ENCODE measurements at places on chromosomes 6 and 20.

- no peak for DNase-seq
Measured at GRCh38 chr6:74091136-74091793, 395.3 kb downstream of the CD109 start.

DNA sequence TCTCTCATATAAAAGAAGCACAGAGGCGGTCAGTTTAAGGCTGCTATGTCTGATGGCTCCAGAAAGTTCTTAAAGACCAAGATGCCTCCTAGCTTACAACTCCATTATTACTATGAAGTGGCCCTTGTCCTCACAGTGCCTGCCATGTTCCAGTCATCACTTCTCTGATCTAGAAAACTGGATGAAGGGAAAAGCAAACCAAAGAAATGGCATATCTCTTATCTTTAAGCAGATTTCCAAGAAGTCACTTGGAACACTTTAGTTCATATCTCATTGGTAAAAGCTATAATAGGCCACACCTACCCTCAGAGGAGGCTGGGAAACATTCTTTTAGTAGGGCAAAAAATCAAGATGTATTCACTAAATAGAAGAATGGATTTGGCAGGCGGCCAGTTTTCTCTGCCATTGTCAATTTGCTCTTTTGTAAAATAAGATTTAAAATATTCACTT is 289.6 kb downstream of the TBC1D7 start:
- no peak for DNase-seq

- DNase-seq, result no peak
Measured at GRCh38 chr6:54801669-54802068, 44.9 kb upstream of the FAM83B start.

DNA sequence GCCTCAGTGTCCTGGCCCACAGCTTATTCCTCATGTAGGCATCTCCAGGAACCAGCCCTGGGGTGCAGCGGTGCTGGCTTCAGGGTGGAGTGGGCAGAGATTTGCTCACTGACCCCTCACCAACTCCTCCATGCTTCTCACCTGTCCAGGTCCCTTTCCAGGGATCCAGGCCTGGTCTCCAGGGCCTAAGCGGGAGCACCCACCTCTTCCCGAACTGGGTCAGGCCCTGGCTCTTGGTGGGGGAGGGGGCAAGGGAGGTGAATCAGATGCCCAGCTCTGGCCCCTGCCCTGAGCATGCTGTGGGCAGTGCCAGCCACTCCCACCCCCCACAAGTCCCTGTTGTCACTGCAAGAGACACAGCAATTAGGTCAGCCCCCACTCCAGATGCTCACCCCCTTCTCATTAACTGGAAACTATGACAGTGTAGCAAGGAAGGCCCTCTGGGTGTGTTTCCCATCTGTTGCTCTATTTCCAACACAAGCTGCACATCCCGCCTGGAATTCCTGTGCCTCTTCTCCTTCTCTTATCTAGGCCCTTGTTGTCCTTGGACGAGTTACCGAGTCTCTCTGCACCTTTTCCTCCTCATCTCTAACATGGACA is 37.0 kb downstream of the MDFI start:
- no peak for DNase-seq

DNA sequence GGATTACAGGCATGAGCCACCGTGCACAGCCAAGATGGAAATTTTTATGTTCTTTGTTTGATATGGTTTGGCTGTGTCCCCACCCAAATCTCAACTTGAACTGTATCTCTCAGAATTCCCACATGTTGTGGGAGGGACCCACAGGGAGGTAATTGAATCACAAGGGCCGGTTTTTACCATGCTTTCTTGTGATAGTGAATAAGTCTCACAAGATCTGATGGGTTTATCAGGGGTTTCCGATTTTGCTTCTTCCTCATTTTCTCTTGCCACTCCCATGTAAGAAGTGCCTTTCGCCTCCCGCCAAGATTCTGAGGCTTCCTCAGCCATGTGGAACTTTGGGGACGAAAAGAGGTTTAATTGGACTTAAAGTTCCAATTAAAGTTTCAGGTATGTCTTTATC is 14.6 kb downstream of the EEF1A1 start:
- DNase-seq, result no peak

DNA sequence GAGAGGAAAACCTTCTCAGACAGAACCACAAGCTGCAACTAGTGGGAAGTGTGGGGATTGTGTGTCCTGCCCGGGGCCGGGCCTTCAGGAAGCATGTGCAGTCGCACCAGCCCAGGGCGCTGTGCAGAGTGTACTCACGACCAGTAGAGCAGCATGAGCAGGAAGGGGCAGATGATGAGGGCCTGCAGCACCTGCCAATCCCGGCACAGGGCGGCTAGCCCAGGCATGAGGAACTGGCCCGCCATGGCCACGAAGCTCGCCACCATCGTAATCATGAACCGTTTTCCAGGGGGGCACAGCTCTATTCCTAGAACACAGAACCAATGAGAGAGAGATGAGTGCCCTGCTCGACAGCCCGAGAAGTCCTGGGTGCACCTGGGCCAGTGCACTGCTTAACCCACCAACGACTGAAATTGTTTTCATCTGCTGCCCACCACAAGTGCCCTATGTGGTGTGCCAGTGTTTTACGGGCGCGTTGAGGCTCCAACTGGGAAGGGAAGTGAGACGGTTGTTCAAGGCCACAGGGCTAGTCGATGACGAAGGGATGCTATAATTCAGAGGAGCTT is 65.0 kb downstream of the PSMG4 start:
- DNase-seq, result no peak

DNA sequence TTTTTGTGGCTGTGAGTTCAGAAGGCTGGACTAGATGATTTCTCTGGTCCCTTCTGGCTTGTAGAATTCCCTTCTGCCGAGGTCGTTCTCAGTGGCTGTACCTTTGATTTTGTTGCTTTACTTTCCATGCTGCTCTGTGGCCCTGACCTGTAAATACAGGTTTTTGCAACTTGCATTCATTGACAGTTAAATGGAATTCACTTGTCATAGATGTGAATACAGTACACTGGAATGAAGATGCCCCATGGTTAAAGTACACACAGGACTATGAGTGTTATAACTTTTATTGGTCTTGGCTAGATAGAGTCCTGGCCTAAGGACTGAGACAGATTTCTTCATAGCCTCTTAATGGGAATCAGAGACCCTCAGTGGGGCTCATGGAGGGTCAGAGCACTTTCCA is 12.9 kb upstream of the EFCAB8 start:
- no peak for DNase-seq

GRCh38 chr6:151440930-151441329 is 11.0 kb downstream of the RMND1 start:
- DNase-seq, result no peak

- DNase-seq, result no peak
Measured at GRCh38 chr6:119979862-119980261, 630.3 kb upstream of the MAN1A1 start.

DNA sequence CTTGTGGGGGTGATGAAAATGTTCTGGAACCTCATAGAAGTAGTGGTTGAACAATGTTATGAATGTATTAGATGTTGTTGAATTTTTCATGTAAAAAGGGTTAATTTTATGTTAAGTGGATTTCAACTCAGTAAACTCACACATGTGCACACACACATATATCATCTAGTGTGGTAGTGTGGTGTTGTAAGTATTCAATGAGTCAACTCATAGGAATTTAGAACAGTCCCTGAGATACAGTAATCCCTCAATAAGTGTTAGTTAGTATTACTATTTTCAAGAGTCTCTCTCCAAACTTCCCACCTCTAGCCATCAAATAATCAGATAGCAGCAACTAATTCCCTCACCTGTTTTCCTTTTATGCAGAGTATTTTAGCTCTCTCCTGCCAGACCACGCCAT is 563.1 kb upstream of the JARID2 start:
- DNase-seq, result no peak

GRCh38 chr6:36642913-36643817 is 35.3 kb upstream of the CDKN1A start:
- DNase-seq, result peak; percentile 86

DNA sequence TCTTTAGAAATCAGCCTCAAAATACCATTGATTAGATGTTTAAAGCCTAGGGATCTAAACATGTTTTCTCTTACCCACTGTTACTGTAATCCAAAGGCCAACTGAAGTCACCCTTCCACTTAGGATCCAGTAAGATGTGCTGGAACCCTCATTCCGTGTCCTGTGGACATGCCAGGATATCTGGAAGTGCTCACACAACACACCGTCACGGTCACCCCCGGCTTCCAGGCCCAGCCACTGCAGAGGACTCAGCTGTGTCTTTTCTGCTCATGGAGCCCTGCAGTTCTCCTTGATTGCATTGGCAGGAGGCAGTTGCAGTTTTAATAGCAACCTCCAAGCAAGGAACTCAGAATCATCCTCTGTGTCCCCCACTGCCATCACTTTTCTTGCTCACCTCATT is 93.3 kb downstream of the CAP2 start:
- DNase-seq, result no peak

GRCh38 chr20:57476641-57477461 is 48.1 kb downstream of the CTCFL start:
- DNase-seq, result no peak

DNA sequence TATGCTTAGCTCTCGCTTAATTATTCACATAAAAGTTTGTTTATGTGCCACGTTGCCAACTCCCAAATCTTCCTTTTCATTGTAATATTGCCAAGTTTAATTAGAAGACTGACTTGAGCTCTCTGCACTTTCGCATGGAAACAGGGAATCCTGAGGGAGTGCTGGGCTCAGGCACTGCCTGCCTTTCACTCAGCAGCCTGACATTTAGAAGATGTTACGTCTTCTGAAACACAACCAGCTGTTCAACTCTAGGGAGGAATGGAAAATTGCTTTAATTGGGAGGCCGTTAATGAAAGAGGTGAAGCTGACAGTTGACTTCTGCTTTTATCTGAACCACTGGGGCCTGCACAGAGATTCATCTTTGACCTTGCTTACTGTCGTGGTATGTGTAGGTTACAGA is 77.4 kb upstream of the MTHFD1L start:
- no peak for DNase-seq

DNA sequence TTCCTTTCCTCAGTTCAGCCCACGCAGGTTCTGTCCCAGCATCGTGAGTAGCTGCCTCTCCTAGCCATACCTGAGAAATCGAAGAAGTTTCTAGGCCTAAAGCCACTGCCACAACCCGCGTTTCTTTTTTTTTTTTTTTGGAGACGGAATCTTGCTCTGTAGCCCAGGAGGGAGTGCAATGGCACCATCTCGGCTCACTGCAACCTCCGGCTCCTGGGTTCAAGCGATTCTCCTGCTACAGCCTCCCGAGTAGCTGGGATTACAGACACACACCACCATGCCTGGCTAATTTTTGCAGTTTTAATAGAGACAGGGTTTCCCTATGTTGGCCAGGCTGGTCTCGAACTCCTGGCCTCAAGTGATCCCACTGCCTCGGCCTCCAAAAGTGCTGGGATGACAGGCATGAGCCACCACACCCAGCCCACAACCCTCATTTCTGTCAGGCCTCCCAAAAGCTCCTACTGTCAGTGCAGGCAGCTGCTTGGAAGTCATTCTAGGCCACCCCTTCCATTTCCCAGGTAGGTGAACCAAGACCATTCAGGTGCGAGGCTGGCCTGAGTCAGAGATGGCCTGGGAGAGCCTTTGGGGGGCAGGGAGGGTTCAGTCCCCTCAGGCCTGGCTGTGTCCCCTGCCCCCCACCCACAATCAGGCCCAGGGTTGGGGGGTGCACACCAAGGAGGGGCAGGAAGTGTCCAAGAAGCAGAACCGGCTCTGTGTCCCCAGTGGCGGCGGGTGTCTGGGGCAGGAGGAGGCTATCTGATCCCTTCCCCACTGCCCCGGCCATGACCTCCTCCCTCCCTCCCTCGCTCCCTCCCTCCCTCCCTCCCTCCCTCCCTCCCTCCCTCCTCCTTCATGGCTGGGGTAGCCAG is 47.2 kb downstream of the NOL4L start:
- no peak for DNase-seq

DNA sequence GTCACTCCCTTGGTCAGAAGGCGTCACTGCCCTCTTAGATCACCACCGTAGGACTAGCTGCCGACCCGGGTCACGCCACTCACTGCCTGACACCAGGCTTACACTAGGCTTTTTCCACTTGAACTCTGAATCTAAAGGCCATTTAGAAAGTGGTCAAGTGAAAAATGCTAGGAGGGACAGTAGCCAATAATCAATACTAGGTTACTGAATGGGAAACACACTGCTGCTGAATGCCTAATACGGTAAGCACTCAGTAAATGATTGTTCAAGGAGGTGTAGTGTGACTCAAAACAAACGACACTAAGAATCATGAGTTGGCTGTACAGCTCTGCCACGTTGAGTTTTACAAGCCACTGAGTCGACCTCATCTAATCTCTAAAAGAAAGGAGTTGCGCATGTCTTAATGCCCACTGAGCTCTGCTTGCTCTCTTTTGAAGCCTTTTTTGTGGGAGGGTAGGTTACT is 760 bp upstream of the IBTK start:
- DNase-seq, result no peak

- no peak for DNase-seq
Measured at GRCh38 chr6:73369157-73369556, 540 bp downstream of the OOEP start.

DNA sequence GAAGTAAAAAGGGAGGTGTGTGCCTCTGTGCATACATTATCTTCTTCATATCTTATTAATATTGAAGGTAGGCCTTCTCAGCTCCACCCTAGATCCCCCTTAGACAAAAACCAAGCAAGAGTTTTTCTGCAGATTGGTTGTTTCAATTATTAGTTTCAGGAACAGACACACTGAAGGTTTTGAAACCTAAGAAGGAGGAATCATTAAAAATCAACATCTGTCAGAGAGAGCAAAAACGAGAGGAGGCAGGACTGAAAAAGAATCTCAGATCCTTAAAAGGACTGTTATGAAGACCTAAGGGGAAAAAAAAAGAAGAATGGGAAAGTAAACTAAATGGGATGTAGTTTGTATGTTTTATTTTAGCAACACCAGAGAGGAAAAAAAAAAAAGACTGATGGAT is 560.8 kb upstream of the JAG1 start:
- DNase-seq, result no peak

- no peak for DNase-seq
Measured at GRCh38 chr20:62908971-62909791, 17.1 kb downstream of the DIDO1 start.

GRCh38 chr6:131427434-131428058 is 145.5 kb upstream of the ARG1 start:
- no peak for DNase-seq

- no peak for DNase-seq
Measured at GRCh38 chr6:169215201-169215681, 38.4 kb downstream of the THBS2 start.

- DNase-seq, result no peak
Measured at GRCh38 chr20:58407201-58407873, 18.3 kb downstream of the VAPB start.

GRCh38 chr6:42042108-42042507 is 8.2 kb upstream of the TAF8 start:
- no peak for DNase-seq
